Activated naive CD4-positive, alpha-beta T cell (primary cell): ENCODE measurements at places on chromosomes 7 and 10.

- DNase-seq, result no peak
Observed at GRCh38 chr10:124386186-124387077, 32.3 kb downstream of the OAT start.

- no peak for DNase-seq
Observed at GRCh38 chr10:28177944-28178637, 124.8 kb downstream of the MPP7 start.

GRCh38 chr7:64686493-64687184, 20.7 kb downstream of the ZNF107 start:
- no peak for DNase-seq

DNA sequence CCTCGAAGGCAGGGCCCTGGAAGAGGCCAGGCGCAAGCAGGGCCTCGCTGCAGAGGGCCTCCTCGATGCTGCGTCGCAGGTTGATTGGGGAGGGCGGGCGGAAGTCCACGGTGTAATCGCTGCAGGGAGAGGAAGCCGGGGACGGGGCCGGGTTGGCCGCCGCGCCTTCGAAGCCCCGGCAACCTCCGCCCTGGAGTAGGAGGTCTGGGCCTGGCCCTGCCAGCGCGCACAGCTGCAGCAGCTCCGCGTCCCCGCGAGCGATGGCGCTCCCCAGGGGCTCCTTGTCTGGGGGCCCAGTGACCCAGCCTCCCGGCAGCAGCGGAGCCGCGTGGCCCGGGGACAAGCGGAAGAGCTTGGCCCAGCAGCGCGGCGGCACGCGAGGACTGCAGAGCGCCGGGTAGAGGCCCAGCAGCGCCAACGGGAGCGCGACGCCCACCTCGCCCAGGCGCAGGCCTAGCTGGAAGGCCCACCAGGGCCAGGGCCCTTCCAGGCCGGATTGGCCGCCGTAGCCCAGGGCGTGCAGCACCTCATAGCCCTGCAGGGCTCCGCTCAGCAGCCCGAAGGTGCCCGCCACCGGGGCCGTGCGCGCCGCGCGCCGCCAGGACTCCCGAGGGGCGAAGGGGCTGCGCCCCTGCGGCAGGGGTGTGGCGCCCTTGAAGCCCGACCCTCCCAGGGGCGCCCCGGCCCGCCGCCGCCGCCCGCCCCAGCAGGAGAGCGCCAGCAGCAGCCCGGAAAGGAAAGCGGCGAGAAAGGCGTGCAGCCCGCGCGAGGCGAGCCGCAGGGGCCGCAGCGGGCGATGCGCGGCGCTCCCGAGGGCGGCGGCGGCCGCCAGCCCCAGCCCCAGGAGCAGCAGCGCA, 7.8 kb upstream of the RBM28 start:
- DNase-seq, result no peak

GRCh38 chr7:64875658-64876406, 27.2 kb upstream of the ZNF273 start:
- DNase-seq, result no peak

DNA sequence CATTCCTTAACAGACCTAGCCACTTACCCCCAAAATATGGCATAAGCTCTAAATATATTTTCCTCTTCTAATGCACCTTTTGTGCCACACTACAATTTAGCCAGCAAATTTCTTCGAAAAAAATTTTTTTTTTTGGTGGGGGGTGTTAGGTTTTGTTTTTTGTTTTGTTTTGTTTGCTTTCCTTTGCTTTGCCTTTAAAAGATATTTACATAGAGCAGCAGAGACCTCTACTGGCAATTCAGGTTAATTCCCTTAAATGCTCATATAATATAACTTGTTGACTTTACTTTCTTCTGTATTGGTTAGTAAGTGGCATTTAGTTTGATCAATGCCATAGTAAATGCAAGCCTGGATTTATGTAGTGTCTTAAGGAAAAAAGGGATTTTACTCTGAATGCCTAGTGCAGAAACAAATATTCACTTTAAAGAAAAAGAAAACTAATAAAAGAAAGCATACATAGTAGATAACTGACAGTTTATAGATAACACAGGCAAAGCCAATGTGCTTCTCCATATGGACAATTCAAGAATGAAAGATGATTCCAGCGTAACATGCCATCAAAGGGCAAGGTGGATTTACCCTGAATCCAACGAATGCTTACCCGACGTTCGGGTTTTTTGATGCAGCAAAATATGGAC, 1250.6 kb downstream of the GATA3 start:
- DNase-seq, result no peak

DNA sequence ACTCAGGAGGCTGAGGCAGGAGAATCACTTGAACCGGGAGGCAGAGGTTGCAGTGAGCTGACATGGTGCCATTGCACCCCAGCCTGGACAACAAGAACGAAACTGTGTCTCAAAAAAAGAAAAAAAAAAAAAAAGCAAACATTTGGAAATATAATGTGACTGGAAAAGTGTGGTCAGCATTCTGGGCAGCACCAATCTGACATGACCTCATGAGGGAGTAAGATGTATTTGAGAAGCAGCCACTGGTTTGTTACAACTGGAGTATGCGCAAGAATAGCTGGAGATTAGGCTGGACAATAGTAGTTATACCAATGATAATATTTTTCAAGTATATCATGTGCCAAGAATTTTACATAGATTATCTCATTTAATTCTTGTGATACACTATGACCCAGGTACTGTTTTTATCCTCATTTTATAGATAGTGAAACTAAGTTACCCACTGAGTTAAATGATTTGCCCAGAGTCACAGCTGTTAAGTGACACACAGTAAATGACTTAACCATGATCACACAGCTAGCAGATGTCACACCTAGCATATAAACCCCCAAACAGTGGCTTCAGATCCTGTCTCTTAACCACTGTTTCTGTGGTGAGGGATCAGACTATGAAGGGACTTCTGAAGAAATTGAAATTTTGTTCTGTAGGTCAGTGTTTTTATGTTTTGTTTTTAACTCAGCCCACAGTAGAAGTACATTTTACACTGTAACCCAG, 11.1 kb downstream of the MCU start:
- DNase-seq, result no peak

GRCh38 chr7:51636503-51636902, 319.9 kb upstream of the COBL start:
- DNase-seq, result no peak

DNA sequence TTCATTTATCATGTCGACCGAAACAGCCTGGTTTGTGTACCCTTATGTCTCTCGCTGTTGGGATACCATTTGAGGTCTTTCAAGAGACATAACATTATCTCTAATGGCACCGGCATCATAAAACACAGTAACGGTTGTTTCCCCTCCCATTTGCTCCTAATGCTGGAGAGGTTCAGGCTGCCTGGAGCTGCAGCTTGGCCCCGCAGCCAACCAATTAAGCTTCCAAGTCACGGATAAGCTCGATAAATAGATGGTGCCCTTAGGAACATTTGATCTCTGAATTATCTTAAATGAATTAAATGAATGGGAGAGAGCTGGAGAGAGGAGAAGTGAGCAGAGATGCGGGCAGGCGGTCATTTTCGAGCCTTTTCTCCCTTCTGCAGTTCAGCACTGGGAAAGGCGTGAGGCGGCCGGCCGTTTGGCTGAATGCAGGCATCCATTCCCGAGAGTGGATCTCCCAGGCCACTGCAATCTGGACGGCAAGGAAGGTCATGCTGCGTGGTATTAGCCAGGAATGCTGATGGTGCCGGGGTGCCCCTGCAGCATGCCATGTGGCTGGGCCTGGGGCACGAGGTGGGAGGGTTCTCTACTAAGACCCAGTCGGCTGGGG, 12.6 kb downstream of the CPA4 start:
- no peak for DNase-seq

DNA sequence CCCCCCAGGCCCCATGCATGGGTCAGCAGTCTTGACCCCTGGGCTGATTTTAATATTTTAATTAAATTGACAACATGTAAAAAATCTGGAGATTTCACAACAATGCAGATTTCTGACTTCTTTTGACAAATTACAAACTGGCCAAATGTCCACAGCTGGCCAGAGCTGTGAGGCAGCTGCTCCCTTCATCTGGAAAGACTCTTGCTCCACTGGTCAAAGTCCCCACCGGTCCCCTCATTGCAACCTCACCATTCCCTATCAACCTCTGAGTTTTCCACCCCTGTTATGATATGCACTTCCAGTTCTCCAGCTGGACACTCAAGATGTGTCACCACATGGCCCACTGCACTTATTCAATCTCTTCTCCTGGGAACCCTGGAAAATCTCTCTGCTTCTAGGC, 266.2 kb downstream of the KCNMA1 start:
- no peak for DNase-seq
